IPS DF 6.9 (cell line): ENCODE measurements at places on chromosomes 7 and 10.

GRCh38 chr10:91424016-91424415 is 13.9 kb downstream of the HECTD2 start:
- no peak for DNase-seq

GRCh38 chr10:73584737-73585136 is 6.4 kb downstream of the USP54 start:
- DNase-seq, result no peak

GRCh38 chr10:129415215-129416140 is 51.6 kb upstream of the MGMT start:
- DNase-seq, result no peak

DNA sequence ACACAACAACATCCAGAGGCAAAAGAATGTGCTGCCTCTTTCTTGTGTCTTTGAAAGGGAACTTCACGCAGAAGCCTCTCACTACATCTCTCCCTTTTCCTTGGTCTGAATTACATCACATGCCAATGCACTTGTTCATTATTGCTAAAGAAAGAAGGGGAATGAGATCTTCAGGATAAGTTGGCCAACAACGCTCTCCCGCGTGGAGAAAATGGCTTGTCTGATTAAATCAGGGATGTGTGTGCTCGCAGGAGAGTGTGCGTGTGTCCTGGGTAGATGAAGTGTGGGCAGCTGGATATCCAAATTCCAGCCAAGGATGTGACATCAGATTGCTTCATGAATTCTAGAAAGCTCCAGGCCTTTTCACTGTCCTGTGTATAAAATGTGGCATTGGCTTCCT is 541.6 kb upstream of the FZD8 start:
- no peak for DNase-seq

DNA sequence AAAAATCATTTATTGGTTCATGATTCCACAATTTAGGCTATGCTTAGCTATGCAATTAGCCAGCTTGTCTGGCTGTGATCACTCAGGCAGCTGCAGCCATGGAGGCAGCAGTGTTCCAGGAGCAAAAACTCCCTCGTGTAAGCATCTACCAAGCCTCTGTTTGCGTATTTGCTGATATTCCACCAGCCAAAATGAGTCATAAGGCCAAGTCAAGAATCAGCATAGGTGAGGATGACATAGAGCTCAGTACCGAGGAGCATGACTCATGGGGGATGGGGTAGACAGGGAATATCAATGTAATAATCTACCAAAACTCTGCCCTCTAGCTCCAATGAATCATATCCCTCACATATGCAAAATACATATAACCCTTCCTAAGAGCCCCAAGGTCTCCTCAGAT is 63.3 kb downstream of the IMMP2L start:
- no peak for DNase-seq

GRCh38 chr10:47217113-47217512 is 82.9 kb upstream of the GDF10 start:
- DNase-seq, result no peak

DNA sequence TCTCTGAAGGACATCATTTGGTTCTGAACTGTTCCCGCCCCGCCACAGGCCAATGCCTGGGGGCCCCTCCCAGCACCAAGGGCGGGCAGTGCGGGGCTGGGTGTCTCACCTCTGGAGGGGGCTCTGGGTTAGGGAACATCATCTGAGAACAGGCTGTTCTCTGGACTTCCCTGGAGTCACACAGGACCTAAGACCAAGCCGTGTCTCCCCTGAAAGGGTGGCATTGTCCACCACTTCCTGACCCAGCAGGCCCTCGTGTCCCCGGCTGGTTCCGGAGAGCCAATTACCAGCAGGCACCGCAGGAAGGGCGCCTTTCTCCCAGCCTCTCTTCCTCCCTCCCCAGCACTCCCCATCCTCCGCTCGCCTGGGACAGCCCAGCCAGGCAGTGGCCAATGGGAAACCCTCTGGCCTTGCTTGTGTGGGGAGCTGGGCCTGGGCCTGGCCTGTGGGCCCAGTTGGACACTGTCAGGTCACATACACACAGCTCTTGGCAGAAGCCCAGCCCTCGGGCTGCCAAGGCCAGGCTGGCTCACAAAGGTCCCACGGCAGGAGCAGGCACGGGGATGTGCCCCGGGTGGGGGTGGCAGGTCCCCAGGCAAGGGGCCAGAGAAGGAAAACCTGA is 119.5 kb downstream of the SPDYE5 start:
- DNase-seq, result no peak

GRCh38 chr10:72243822-72244437 is 27.9 kb upstream of the ASCC1 start:
- no peak for DNase-seq

GRCh38 chr10:50855015-50855414 is 30.4 kb downstream of the A1CF start:
- no peak for DNase-seq

DNA sequence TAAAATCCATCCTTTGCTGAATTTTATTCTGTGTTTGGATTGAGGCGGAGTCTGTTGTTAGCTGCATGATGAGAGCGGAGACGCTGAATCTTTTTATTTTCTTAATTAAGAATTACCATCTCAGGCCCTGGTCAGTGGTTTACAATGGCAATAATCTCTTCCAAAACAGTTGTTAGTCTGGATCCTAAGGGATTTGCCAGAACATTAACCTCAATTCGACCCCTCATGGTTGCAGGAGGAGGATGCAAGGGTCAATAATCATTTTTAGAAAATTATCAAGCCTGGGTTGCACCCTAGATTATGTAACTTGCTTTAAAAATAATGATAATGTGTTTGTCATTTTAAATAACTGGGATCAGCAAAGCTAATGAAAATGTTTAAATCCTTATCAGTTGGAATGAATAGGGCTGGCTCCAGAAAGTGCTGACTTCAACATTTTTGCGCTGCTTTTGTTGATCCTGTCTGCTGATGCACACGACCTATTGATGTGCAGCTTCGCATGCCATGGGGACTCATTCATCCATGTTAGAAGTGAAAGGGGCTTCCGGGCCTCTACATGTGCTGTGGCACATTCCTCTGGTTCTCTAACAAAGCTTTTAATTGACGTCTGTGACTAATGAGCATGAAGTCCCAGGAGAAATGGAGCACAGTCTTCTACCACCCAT is 80.7 kb upstream of the KIAA1217 start:
- DNase-seq, result no peak

DNA sequence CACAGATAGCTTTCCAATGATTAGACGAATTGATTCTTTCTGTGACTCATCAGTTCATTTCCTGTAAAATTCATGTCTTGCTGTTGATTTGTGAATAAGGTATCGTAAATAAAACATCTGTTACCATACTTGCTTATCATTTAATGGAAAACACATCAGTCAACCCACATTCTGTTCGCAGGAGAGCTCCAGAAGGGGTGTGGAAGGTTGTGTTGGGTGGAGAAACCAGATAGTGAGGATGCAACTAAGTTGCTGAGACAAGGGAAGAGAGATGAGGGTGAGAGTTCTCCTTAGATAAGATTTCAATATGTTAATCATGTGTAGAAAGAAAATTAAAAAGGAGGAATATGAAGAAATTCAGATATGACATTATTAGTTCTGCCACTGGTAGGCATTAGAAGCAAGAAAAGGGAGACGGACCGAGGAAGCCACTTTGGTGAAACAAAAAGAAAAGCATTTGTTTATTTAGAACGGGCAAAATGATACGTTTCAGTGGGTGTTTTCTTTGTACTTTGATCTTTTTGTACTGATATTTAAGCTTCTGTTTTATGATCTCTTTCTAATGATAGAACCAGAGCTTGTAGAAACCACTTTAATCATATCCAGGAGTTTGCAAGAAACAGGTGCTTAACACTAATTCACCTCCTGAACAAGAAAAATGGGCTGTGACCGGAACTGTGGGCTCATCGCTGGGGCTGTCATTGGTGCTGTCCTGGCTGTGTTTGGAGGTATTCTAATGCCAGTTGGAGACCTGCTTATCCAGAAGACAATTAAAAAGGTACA is 7.8 kb downstream of the CD36 start:
- no peak for DNase-seq

- no peak for DNase-seq
Measured at GRCh38 chr10:131155218-131155875, 156.2 kb downstream of the TCERG1L start.

DNA sequence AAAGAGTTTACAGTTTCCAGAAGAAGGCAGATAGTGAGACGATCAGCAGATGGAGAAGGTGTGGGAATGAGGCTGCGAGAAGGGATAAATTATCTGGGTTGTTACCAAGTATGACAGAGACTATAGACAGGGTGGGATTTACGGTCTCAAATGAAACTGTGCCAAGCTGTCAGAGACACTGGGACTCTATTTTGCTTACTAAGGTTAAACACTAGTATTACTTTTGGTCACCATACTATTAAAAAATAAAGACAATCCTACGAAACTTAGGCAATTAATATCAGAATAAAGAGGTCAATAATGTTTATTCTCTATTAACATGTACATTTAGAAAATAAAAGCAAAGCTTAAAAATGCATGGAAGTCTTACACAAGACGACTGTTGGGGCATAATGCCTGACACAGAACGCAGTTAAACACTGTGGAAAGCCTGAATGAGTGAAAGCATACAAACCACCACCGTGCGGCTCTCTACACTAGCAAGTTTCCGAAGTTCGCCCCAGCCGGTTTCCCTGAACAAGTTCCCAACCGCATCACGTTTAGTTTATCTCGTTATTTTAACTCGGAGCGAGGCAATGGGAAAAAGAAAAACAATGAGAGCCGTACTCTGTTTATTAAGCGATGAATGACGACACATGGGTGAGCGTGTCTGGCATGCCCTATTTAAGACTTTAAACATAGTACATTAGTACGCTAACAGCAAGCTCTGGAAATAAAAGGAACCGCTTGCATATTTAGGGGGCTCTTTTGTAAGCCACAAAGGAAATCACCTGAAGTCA is 909 bp upstream of the CC2D2B start:
- no peak for DNase-seq

DNA sequence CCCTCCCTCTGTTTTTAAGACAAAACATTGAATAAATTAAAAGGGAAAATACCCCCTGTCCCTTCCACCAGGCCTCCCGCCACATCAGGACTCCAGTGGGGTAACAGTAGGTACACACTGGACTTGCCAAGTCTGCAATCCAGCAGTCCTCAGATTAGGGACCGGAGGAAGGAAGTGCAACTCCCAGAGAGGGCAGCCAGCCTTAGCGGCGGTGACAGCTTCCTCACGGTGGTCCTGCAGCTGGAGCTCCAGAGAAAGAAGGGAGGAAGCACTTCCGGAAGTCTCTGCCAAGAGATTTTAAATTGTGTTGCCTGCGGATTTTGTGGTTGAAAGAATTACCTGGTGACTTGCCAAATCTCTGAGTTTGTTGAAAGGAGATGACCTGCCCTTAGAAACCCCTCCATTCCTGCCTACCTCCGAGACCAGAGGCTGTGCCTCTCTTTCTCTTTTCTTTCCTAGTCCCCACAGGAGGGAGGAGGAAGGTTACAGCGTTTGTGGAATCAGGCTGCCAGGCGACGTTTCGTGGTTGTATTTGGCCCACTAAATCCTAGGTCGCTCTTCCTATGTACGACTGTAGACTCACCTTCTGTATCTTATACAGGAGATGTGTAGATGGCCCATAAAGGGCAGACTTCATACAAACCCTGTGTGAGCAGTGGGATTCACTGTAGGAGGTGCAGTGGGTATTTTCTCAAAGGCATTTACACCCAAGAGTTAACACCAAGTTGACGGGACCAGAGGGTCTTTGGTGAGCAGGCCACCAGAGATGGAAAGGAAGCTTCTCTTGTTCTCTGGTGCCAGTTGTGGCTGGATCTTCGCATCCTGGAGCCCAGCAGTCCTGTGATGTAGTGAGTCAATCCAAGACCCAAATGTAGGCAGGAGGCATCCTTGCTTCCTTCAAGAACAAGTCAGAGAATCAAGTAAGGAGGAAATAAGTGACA is 77.9 kb downstream of the INSIG1 start:
- DNase-seq, result no peak

GRCh38 chr10:29304264-29304994 is 15.6 kb downstream of the LYZL1 start:
- peak; percentile 45 for DNase-seq

DNA sequence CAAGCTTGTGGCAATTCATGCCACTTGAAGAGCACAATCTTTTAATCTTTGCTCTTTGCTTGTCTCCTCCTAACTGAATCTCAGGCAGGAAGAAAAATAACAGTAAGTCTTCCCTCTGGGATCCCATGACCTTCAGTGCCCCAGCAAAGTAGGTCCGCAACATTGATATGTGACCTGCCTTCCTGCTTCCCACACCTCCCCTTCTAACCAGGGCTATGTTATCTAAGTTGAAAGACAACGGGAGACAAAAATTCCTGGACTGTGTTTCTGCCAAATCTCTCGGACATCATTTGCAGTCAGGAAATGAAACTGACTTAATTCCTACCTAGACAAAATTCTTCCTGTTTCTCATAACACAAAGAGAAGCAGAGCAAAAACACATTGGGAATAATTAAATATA is 53.8 kb downstream of the C10orf90 start:
- DNase-seq, result no peak

DNA sequence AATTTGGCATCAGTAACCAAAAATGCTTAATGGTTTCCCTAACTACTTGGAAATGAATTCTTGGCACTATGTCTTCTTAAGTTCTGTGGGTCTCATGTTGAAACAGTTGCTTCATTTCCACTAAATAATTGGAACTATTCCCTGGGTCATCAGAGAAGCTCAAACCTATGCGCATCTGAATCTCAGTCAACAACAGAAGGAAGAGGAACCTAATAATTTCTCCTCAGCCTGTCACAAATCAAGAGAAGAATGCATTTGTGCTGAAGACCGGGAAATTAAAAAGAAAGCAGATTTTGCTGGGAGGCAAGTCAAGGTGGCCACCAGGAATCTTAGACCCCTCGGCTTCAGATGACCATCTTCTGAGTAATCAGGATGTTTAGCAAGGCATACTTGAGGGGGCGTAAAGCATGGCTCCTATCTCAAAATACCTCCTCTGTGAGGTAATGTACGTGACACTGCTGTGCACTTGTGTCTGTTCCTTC is 41.4 kb downstream of the TOMM7 start:
- DNase-seq, result no peak

DNA sequence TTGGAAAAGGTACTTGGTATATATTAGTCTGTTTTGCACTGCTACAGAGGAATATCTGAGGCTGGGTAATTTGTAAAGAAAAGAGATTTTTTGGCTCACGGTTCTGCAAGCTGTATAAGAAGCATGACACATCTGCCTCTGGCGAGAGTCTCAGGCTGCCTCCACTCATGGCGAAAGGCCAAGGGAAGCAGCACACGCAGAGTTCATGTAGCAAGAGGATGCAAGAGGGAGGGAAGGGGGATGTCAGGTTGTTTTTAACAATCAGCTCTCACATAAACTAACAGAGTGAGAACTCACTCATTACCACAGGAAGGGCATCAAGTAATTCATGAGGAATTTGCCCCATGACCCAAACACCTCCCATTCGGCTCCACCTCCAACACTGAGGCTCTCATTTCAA is 484.8 kb upstream of the DPP6 start:
- DNase-seq, result no peak
